EH (cell line): ENCODE measurements at places on chromosomes 3 and 15.
A peak's percentile ranks its signal among the peaks of the same experiment; 100 is the strongest.

GRCh38 chr3:155611456-155611855 lies 133.4 kb downstream of the PLCH1 start:
- no peak for DNase-seq

GRCh38 chr3:26365706-26366105 lies 256.9 kb upstream of the LRRC3B start:
- no peak for DNase-seq

GRCh38 chr3:29757054-29757777 lies 476.3 kb downstream of the RBMS3 start:
- peak; percentile 57 for DNase-seq

- no peak for DNase-seq
Observed at GRCh38 chr3:62277986-62278385, 95.4 kb downstream of the FEZF2 start.

- DNase-seq = no peak
Observed at GRCh38 chr3:124745756-124746155, 15.5 kb downstream of the UMPS start.

DNA sequence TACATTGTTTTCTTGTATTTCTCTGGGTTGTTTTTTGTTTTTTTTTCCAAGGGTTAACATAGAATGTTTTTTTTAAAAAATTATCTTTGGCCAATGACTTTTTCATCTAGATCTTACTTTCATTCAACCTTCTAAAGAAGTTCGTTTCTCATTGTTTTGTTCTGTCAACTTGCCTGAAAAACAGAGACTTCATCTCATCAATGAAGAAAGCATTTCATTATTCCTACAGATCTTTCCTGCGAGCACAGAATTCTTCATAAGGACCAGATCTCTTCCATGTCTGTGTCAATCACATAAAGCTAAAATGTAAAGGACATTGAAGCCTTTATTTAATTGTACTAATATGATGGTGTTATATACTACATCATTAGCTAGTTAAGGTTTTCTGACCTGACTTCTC lies 9.7 kb upstream of the EIF3J start:
- DNase-seq = no peak
